ENCODE measurements at places on chromosomes 11 and 22.
A peak's percentile ranks its signal among the peaks of the same experiment; 100 is the strongest.

DNA sequence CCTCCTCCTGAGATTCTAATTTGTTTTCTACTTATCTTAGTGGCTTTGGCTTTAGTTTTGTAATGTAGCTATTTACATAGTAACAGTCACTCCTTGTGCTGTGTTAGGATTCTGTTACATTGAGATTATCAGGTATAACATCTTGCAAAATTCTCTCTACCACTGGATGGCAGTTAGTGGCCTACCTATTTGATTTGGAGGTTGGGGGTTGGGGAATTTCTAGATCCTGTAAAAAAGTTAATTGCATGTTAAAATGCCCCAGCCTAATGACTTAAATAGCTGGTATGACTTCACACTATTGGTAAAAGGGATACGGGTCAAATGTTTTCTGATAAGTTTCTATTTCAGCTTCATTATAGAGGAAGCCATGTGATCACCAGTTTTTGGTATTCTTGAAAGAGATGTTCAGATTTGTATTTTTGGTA lies 2.8 kb downstream of the GRK3 start:
- peak; percentile 95 for DNase-seq

DNA sequence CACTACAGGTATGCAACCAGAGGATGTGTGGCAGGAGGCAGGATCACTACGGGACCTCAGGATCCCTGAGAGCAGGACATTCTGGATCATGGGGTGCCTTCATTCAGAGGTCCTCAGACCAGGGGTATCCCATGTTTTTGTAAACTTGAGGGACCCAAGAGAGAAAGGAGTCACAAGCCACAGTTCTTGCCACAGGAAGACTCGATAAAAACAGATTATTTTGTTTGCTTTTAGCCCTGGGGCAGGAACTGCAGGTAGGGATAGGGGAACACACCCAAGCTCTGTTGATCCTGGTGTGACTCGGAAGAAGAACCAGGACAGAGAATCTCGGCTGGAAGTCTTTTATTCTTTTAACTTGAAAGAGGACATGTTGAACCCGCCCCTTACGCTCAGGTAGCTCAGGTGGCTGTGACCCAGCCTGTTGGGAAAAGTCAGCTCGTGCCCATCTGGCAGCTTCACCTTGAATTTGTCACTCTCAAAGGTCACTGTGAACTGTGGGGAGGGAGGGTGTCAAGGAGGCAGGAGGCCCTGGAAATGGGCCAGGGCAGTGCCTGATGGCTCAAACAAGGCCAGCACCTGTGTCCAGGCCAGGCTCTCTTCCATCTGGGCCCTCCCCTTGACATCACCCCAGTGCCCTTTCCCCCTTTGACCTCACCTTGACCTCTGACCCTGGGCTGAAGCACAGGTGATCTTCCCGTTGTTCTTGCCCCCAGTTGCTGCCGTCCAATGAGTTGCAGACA lies 9.8 kb downstream of the LGALS2 start:
- peak; percentile 58 for DNase-seq

DNA sequence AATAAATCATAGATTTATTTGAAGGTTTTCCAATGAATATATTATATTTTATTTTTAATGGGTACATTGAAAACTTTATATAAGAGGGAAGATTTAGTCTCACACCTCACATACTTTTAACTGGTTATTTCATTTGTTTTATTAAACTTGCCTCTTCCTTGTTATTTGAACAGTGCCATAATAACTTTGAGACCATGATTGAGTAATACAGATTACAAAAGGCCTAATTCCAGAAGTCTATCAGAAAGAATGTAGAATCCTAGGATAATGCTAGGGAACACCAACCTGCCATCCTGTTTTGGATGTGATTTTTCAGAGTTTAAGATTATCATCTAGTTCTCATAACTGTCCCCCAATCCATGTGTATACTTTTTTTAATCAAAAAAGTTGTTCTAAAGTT lies 102.7 kb upstream of the BIRC3 start:
- DNase-seq = no peak

DNA sequence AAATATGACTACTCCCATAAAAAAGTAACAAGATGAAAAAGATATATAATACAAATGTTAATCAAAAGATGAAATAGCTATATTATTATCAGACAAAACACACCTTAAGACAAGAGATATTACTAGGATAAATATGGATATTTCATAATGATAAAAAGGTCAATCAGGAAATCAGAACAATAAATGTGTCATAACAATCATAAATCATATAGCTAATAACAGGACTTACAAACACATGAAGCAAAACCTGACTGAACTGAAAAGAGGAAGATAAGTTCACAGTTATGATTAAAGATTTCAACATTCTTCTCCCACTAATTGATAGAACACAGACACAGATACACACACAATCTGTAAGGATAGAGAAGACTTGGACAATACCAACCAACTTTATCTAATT lies 47.2 kb downstream of the EIF3M start:
- peak; percentile 6 for DNase-seq

GRCh38 chr11:103254123-103254522 lies 144.9 kb downstream of the DYNC2H1 start:
- DNase-seq = no peak

GRCh38 chr11:112656772-112657428 lies 304.3 kb upstream of the NCAM1 start:
- peak; percentile 37 for DNase-seq

- no peak for DNase-seq
Observed at GRCh38 chr22:46234969-46235368, 15.1 kb downstream of the CDPF1 start.

GRCh38 chr22:25362215-25362882 lies 142.9 kb downstream of the CRYBB2 start:
- peak; percentile 70 for DNase-seq

DNA sequence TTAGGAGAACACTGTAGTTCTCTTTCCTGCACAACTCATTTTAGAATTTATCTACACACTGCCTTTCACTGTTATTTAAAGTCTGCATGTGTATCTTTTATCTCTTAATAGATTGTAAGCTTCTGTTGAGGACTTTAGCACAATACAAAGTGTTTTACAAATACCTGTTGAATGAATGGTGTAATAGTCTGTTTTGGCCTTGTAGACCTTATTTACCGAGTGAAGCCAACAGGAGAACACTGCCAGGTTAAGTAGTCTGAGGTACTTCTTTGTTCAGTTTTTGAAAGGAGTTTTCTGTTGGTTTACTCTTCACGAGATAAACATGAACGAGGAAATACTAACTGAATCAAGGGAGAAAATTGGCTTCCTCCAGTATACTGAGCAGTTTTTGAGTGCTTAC lies 31.0 kb downstream of the SIK2 start:
- DNase-seq = peak; percentile 49

GRCh38 chr11:18617688-18618341 lies 16.3 kb downstream of the SPTY2D1 start:
- no peak for DNase-seq

DNA sequence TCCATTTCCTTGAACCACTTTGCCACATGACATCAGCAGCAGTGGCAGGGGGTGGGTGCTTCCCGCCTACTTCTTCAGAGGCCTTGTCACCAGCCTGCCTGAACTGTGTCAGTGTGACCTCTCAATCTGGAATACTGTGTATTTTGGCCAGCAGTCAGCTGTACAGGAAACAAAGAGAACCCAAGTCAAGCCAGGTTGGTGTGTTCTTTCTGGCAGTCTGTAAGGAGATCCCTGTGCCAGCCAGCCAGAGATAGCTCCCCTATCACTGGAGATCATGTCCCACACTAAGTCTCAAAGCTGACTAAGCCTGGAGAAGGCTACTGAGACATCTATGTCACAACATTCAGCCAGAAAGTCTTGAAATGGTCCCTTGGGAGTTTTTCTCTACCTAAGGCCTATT lies 142.1 kb downstream of the TRPC6 start:
- DNase-seq = no peak

GRCh38 chr11:94417386-94417987 lies 16.3 kb upstream of the GPR83 start:
- DNase-seq = peak; percentile 46

DNA sequence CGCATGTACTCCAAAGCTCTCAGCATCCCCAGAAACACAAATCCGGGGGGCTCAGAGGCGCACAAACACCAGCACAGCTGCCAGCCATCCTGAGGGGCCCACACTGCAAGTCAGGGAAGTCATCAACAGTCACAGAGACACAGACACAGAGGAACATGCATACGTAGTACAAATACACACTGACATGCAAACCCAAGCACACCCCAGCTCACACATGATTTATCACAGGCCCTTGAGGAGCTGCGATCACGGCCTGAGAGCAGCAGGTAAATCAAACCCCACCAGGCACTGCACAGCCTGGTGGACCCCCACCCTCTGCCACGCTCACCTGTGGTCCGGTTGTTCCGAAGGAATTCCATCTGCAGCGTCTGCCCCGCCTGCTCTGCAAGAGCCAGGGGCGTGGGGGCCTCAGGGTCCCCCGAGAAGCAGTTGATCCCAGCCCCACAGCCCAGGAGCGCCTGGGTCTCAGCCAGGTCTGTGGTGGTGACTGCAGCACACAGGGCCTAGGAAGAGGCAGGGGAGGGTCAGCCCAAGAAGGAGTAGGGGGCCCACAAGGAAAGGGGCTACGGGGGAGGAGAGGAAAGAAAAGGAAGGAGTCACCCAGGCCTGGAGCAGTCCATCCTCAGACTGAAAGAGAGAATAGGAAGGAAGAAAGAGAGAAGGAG lies 28.5 kb upstream of the PDE2A start:
- no peak for DNase-seq

DNA sequence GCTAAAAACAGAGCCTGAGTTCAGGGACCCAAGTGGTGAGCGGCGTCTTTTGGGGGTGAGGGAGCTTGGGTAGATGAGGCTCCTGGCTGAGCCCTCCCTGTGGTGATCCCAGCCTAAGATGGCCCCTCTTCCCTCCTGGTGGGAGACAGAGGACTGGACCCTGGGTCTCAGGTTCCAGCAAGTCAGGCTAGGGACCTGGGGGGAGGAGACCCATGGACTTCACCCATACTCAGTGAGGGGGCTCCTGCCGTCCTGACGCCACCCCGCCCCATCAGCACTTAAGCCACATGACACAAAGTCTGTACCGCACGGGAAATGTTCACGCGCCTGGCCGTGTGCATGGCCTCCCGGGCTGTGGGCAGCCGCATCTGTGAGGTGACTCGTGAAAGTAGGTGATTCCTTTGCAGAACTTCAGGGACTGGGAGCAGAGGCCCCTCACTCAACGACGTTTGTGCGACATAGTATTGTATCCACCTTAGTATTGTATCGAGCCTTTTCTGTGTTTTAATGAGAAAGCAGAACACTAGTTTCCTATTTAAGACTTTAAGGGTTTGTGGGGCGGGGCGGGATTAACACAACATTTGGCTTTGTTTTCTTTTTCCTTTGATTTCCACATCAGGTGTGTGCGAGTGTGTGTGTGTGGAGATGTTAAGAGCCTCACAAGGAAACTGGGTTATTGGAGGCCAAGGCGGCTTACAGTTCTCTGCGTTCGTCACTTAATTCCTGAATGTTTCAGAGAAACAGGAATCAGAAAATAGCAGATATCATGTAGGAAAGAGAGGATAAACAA lies 18.4 kb upstream of the TMEM191C start:
- no peak for DNase-seq

- no peak for DNase-seq
Observed at GRCh38 chr22:46641811-46642266, 21.7 kb downstream of the GRAMD4 start.

- DNase-seq = no peak
Observed at GRCh38 chr11:123139206-123139605, 55.8 kb downstream of the CLMP start.

- peak; percentile 70 for DNase-seq
Observed at GRCh38 chr11:64359712-64360445, 917 bp downstream of the RPS6KA4 start.
